NCI-H2227 treated with DMSO at 0.1 percent for 48 hours (cell line): ENCODE measurements at places on chromosomes 4 and X.
A peak's percentile ranks its signal among the peaks of the same experiment; 100 is the strongest.

DNA sequence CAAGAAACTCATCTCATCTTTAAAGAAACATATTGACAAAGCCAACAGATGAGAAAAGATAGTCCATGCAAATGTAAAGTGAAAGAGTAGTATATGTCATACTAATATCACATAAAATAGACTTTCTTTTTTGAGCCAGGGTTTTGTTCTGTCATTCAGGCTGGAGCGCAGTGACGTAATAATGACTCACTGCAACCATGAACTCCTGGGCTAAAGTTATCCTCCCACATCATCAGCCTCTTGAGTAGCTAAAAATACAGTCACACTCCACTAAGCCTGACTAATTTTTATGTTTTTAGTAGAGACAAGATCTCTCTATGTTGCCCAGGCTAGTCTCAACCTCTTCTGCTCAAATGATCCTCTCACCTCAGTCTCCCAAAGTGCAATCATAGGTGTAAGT lies 51.8 kb upstream of the TRAM1L1 start:
- DNase-seq = no peak

DNA sequence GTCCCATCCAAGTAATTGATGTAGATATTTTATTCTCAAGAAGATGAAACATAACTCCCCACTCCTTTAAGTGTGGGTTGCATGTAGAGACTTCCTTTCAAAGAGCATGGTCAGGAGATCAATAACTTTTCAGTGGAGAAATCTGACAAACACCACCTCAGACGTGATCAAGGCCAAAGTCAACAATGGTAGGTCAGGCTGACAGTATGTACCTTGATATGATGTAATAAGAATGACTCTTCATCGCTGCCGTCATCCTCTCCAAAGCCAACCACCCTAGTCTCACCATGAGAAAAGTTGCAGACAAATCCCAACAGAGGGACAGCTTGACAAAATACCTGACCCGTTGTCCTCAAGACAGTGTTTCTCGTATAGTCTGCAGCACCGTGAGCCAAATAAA lies 67.3 kb upstream of the DHRSX start:
- no peak for DNase-seq

- DNase-seq = no peak
Observed at GRCh38 chrX:20437683-20438082, 171.0 kb upstream of the RPS6KA3 start.

DNA sequence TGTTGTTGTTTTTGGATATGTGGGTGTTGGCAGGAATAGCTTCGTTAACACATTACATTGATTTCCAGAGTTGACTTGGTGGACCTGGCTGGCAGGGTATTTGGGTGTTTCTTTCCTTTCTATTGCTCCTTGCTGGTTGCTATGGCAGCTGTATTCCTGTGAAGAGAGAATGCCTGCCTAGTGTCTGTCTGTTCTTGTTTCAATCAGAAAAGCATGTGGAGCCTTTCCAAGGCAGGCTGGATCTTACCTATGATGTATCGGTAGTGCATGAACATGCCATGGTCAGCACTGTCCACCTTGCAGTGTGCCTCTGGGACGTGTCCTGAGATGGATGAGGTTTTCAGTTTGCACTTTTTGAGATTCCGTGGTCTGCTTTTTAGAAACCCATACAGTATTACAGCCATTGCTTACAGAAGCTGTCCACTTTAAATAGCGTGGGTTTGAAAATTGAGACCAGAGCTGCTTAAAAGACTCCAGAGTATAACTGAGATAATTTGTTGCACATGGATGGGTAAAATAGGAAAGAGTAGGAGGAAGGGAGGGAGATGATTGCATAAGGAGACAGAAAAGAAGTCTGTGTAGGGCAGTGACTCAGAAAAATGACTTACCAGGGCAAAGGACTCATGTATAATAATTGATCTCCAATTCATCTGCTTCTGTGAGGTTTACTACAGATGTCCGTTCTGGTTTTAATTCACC lies 20.0 kb upstream of the AADAT start:
- DNase-seq = peak; percentile 3

DNA sequence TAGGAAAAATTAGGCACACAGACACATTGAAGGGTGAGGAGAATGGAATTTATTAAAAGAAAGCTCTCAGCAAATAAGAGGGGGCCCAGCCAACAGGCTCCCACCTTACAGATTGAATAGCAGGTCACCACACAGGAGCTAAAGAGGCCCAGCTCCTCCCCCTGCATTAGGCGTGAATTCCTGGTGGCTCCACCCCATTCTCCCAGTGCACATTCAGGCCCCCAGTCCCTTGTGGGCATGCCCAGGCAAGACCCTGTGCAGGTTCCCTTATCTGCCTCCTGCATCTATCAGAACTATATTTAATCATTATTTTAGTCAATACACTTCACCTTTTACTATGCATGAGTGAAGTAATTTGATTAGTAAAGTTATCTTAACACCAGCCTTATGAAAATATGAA lies 856.3 kb upstream of the NDST4 start:
- DNase-seq = no peak

- DNase-seq = no peak
Observed at GRCh38 chr4:186805020-186805820, 81.6 kb upstream of the FAT1 start.

DNA sequence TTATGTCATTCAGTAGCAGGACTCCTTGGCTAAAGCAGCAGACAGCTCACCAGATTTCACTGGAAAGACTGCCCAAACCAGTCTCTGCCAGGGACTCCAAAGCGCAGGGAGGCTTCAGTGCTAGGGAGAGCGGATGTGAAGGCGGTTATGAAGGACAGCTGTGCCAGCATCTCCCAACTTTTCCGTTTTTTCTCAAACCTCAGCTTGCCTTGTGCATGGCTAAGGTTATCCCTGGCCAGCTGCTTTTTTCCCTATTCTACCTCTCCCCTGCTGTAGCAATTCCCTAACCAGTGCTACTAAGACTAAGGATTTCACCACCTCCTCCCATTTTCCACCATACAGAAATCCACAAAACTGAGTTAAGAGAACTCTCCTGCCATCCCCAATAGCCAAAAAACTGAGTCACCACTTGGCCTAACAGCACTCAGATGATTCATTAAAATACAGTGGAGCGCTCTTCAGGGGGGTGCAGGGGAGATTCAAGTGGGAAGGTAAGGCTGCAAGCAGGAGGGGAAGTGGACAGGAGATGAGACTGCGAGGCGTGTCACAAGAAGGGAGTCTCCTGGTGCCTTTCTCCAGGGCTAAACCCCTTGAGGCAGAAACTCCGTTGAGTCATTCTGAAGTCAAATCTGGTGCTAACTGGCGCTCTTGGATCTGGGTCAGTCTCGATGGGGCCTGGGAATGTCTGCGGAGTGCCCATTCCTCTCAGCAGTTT lies 90.7 kb downstream of the PALLD start:
- DNase-seq = no peak

DNA sequence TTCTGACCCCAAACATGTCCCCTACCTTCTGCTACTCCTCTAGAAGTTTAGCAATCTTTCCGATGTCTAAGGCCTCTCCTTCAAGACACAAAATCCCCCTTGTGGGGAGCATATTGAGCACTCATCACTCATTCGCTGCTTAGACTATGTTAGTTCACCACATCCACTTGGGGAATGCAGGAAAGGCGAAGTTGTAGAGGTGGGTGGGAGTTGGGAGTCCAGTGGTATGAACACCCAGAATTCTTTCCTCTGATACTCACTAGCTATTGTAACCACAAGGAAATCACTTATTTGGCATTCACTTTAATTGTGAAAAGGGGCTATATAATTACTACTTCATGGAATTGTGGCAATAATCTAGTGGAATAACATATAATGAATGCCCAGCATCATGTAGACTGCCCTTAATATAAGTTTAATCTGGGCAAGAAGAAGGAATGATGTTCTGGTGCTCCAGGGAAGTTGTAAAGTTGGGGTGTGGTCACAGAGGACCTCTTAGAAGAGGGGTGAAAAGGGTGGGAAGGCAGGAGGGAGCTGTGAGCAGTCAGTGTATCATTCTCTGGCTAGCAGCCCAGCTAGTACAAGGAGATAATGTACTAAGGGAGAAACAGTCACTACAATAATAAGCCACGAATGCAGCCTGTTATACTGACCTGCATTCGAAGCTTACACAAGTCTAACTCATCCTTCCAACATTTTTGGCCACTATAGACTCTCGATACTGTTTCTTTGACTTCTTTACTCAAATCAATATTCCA lies 468.2 kb upstream of the DIPK2B start:
- no peak for DNase-seq

DNA sequence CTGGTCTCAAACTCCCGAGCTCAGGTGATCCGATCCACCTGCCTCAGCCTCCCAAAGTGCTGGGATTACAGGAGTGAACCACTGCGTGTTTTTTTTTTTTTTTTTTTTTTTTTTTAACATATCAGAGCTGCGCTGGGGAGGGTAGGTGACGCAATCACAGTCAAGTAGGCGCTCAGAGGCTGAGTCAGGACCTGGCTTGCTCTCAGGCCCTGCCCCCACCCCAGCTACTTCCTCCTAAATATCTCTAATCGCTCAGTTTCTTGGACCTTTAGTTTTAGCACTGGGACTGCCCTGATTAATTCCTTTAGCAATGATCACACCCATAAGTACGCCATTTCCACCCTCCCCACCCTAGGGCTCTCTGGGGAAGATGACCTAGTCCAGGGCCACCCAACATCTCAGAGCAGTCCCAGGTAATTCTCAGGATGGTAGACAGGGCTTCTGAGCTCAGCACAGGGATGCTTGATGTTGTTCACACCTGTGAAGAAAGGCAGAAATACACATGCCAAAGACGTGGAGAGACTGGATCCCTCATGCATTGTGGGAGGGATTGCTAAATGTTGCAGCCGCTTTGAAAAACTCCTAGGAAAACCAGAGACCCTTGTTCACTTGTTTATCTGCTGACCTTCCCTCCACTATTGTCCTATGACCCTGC lies 50.2 kb downstream of the DDX3X start:
- no peak for DNase-seq

DNA sequence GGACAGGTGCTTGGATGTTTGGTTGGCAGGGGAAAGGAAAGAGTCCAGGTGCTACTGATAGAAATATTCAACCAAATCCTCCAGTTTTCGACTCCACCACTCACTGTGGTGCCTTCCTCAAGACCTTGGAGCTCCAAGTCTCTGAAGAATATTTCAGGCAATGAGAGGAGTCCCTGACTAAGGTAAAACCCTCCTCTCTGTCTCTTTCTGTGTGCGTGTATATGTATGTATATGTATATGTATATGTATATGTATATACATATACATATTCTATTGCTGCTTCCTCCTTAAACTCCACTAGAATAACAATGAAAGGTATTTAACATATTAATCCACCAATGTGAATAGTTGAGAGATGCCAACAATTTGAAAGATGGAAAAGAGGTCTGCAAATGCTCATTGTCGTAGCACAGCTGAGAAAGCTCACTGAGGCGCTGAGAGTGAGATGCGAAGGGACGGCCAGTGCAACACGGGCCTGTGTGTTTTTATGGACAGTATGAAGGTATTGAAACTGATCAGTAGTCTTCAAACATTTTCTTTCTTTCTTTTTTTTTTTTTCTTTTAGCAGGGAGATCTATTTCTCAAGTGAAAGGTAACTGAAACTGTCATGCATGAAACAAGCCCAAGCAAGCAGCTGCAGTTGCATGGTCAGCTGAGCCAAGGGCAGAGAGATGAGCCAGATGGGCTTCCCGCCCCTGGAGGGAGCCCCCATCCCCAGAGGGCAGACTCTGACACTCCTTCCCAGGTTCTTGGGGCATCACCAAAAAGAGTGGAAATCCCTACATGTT lies 41.1 kb upstream of the HS3ST1 start:
- no peak for DNase-seq

- DNase-seq = no peak
Observed at GRCh38 chr4:80798082-80798481, 232.4 kb upstream of the BMP3 start.

DNA sequence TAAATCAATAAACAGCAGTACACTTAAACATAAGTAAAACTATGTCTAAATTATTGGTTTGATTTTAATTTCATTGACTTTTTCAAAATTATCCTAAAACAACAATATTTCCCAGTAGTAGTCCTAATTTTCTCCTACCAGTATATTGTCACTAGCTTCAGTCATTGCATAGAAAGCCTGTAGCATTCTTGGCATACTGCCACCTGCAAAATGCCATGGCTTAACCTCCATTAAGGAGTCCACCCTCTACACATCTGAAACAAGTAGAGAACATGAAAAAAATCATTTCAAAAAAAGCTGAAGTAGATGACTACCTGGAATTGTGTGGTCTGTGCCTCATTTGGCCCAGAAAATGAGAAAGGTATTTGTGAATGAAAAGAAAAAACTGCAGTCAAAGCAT lies 348.5 kb downstream of the INPP4B start:
- DNase-seq = no peak

DNA sequence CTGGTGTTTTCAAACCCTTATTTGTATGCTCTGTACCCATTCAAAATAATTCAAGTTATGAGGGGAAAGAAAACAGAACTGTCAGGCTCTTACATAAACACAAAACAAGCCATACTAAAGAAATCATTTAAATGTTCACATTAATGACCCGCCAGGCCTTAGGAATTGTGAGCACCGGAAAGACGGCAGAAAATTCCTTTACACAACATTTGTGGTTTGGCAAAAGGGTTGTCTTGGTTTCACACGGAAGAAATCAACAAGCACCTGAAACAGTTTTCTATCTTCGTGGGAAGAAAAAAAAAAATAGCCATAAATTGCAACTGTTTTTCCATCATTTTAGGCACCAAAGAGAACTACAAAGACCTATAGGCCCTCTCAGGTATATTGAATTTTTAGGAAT lies 188.5 kb upstream of the FTHL17 start:
- DNase-seq = no peak

DNA sequence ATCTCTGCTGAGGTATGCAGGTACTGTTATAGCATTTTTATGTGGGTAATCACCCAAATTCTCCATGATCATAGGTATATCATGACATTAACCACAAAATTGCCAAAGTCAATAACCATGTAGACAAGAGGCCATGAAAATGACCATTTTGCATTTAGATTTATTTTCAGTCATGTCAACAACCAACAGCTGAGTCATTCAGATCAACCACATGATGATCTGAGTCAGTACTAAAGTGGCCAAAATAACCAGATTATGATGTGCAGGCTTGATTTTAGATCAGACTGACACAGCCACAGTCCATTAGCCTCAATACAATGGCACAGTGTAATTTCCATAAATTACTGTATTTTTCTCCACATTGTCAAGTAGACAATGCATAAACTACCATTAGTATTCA lies 240.5 kb downstream of the GRIA3 start:
- DNase-seq = no peak

- DNase-seq = no peak
Observed at GRCh38 chrX:152108527-152108926, 29.9 kb downstream of the MAGEA10 start.

GRCh38 chr4:61493470-61493869 lies 293.3 kb downstream of the ADGRL3 start:
- peak; percentile 2 for DNase-seq

GRCh38 chrX:76253432-76253831 lies 80.6 kb downstream of the PBDC1 start:
- no peak for DNase-seq

GRCh38 chr4:48324281-48324680 lies 17.0 kb upstream of the SLAIN2 start:
- no peak for DNase-seq
